ENCODE measurements at places on chromosomes 2 and 18.

DNA sequence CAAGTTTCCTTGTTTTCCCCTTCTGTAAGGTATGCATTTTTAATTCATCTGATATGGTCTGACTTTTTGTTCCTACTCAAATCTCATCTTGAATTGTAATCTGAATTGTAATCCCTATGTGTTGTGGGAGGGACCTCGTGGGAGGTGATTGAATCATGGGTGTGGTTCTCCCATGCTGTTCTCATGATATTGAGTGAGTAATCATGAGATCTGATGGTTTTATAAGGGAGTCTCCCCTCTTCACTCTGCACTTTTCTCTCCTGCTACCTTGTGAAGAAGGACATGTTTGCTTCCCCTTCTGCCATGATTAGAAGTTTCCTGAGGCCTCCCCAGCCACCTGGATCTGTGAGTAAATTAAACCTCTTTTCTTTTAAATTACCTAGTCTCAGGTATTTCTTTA, 476.1 kb downstream of the LPIN1 start:
- DNase-seq, result no peak

- DNase-seq, result no peak
Measured at GRCh38 chr2:55926974-55927373, 3.4 kb upstream of the EFEMP1 start.

DNA sequence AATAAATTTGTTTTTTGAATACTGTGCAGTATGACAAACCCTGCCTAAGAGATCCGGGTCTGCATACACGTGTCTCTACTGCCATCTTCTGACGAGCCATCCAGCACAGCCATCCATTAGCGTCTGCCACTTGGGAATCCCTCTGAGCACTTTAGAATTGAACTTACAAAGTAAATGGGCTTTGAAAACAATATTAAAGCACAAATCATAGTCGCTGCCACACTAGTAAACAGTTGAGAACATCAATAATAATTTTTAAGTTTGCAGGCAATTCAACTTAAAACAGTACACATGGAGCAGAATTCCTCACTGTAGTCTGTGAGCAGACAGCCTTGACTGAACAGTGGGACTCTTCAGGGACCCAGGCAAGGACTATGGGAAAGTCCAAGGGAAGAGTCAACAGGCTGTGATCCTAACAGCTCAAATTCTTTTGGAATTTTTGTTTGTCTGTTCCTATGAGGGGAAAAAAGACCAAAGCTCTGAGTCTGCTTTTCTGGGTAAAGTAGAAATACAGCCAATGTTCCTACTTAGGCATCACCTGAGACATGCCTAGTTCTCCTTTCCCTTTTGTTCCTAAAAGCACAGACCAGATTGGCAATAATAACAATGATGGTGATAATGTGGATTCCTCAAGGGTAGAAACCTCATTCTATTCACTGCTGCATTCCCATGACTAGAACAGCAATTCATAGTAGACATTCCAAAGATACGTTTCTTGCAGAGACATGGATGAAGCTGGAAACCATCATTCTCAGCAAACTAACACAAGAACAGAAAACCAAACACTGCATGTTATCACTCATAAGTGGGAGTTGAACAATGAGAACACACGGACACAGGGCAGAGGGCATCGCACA, 92.9 kb downstream of the MREG start:
- DNase-seq, result peak; percentile 30

GRCh38 chr2:150468350-150468960, 19.0 kb downstream of the RND3 start:
- no peak for DNase-seq

GRCh38 chr18:79512461-79513380, 117.0 kb downstream of the NFATC1 start:
- DNase-seq, result no peak

DNA sequence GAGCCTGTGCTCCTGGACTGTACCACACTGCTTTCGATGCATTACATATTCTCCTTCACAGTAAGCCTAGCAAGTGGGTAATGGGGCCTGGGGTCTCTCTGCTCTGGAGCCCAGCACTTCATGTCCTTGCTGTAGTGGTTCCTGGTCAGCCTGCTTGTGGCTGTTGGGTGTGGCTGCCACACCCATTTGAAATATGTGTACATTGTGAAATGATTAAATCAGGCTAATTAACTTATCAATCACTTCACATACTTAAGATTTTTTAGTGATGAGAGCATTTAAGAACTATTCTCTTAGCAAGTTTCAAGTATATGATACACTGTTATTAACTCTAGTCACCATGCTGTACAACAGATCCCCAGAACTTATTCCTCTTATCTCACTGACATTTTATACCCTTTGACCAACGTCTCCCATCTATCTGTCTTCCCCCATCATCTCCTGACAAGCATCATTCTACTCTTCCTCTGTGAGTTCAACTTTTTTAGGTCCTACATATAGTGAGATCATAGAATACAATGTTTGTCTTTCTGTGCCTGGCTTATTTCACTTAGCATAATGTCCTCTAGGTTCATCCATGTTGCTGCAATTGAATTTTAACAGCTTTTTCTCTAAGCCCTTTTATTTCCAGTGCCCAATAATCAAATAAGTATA, 92.1 kb downstream of the LYPD6 start:
- DNase-seq, result no peak

DNA sequence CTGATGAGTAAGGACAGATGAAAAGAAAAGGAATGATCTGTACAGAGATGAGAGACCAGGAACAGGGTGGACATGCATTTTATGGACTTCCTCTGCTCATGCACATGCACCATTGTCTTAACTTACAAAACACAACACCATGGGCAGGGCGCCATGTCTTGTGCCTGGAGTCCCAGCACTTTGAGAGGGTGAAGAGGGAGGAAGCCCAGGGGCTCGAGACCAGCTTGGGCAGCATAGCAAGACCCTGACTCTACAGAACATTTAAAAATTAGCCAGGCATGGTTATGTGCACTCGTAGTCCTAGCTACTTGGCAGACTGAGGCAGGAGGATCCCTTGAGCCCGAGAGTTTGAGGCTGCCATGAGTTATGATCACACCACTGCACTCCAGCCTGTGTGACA, 86.9 kb downstream of the ZFP36L2 start:
- no peak for DNase-seq
